CD4-positive, alpha-beta T cell treated with Interleukin-4 for 4 hours (primary cell): ENCODE measurements at places on chromosomes 1 and 21.

DNA sequence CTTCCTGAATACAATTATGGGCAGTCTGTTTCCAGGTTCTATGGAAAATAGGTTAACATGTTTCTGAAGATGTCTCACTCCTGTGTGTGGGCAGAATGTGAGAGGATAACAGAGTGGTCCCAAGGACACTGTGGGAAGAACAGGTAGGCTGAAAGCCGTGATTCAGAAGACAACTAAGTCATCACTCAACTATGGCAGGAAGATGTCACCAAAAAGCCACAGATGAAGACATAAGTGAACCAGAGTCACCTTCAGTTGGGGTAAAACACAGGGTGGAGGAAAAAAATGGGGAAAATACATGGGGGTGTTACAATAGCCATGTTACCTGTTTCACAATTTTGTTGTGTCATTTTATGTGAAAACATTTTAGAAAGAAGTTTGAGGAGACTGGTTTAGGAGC is 75.1 kb downstream of the UCHL5 start:
- no peak for DNase-seq

GRCh38 chr1:147201276-147201675 is 23.9 kb downstream of the FMO5 start:
- DNase-seq, result no peak

- no peak for DNase-seq
Observed at GRCh38 chr1:99327357-99327756, 63.1 kb downstream of the PLPPR4 start.

GRCh38 chr1:34896612-34897011 is 32.8 kb downstream of the DLGAP3 start:
- no peak for DNase-seq

DNA sequence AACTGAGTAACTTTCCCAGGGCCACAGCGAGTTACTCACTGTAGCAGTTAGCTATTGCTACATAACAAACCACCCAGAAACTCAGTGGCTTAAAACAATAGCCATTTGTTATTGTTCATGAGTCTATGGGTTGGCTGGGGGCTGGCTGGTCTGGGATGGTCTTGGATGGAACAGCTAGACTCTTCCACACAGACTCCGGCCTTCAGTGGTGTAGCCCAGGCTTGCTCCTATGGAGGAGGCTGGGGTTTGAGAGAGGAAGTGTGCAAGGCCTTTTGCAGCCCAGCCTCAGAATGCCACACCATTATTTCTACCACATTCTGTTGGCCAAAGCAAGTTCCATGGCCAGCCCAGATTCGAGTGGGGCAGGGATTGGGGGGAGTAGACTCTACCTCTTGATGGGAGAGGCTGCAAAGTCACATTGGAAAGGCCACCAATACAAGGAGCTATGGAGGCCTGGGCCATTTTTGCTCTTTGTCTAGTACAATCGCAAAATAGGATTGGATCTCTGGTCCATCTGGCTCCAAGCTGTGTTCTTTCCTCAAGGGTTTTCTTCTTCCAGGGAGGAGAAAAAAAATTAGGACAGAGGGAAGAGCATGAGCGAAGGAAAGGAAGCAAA is 37.5 kb upstream of the TTC22 start:
- DNase-seq, result no peak

DNA sequence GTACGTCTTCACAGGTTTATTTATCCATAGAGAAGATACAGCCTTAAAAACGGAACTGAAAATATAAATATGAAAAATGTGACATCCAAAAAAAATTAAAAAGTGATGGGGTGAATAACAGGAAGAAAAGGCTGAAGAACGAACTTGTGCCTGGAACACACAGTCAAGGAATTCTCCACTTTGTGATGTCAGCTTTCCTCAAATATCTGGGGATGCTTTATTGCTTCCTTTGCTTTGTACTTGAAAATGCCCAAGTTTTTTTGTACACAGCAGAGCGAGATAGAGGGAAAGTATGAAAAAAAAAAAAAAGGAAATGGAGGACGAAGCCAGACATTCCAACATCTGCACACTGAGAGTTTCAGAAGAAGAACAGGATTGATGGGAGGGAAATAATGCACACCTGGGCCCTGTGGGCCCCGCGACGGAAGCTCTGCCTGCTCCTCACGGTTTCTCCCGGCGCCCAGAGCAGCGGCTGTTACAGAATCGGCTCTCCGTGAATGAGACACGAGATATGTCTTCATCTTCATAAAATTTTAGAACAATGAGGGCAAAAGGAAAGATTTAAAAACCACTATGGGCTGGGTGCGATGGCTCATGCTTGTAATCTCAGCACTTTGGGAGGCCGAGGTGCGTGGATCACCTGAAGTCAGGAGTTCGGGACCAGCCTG is 10.0 kb upstream of the LRRC3 start:
- DNase-seq, result no peak

GRCh38 chr1:85262985-85263384 is 3.5 kb upstream of the C1orf52 start:
- no peak for DNase-seq

DNA sequence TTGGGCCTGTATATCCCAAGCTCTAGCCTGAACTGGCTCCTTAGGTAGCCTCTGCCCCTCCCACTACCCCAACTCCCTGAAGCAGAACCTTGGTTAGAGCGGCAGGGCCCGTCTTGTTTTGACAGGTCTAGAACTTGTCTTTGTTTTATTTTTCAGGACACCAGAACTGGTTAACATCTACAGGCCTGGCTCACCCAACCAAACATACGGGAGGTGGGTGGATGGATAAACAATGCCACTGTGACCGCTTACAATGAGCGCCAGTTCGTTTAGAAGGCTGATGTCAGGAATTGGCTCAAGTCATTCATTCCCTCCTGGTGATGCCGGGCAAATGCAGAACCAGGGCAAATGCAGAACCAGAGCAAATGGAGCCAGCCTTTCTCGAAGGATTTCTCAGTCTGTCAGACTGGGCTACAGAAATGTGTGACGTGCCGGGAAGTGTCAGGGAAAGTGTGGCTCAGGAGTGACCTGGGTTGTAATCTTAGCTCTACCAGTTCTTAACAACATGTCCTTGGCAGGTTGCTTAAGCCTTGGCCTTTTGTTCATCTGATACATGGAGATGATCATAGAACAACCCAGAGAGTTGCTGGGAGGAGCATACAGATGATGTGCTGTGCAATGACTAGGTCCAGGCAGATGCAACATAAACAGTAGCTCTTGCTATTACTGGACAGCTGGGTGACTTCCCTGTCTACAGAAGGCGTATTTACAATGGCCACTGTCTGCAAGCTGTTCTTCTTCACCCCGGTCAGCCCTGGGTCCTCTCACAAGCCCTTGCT is 30.5 kb upstream of the BTG2 start:
- DNase-seq, result no peak

GRCh38 chr1:160204526-160205241 is 500 bp upstream of the PEA15 start:
- DNase-seq, result peak; percentile 22

- peak; percentile 62 for DNase-seq
Observed at GRCh38 chr21:31180256-31181081, 142.2 kb upstream of the KRTAP19-8 start.

- no peak for DNase-seq
Observed at GRCh38 chr1:7705908-7706216, 65.2 kb upstream of the VAMP3 start.

DNA sequence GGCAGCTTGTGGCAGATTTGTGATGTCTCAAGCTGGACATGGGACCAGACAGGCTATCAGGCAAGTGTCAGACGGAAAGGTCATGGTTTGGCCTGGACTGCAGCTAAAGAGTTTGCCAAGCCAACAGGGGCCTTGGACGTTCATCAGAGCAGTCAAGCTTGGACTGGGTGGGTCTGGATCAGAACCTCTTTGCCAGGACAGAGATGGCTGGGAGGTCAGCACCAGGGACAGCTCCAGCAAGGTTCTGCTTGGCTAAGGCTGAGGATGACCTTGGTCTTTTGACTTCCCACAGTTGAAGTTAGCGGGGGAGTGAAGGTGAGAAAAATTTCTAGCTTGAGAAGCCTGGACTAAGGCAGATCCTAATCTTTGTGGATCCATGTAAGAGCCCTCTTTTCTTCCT is 68.1 kb downstream of the GRIK3 start:
- no peak for DNase-seq

DNA sequence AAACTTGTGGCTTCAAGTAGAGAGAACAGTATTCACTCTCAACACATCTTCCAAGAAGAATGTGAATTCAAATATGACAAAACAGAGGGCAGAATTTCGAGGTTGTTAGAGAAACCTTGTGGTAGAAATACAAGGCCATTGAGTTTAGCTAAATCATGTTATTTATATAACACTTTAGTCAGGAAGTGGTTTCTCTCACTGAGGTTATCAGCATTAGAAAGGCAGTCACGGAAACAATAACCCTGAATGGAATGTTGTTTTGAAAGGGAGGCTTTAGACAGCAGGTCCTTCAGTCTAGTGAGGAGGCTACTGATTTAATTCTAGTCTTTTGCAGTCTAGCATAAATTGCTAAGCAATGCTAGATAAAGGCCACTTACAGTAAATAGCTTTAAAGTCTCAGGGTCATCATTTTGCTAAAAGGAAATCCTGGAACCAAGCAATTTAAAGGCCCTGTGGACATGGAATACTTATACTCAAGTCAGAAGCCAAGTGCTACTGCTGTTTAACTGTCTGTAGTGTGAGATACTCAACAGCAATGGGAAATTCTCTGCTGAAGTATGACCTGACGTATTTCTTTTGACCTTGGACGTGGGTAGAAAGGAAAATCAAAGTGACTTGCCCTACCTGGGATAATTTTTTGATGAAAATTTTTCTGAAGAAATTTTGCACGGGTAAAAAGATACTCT is 89.0 kb upstream of the CHODL start:
- DNase-seq, result peak; percentile 18

DNA sequence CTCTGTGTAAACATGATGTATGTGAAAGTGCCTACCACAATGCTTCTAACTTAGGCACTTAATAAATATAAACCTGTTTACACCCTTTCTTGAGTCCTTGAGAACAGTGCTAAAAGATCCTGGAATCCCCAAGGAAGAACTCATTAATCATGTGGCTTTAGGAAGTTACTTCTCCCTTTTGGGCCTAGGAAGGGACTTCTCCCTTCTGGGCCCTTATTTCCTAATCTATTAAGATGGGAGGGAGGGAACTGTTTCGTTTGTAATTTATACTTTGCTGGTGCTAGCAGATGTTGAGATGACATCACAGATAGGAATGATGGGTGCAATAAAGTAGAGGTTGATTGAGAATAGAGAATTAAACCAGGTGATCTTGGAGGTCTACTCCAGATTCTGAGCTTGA is 1.2 kb downstream of the BTF3L4 start:
- DNase-seq, result no peak

DNA sequence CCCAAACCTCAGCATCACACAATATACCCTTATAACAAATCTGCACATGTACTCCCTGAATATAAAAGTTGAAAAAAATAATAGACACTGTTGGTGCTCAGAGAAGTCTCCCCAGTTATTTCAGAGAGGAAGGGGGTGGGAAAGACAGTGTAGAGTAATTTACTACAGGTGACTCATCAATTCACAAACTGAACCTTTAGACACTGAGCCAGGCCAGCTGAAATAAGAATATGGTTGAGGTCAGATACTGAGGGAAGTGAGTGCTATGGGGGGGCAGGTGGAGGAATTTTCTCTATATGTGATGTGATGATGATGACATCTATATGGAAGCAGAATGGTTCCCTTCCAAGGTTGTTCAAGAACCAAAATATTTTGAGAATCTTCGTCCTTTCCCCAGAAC is 50.1 kb downstream of the MRPL39 start:
- DNase-seq, result no peak

DNA sequence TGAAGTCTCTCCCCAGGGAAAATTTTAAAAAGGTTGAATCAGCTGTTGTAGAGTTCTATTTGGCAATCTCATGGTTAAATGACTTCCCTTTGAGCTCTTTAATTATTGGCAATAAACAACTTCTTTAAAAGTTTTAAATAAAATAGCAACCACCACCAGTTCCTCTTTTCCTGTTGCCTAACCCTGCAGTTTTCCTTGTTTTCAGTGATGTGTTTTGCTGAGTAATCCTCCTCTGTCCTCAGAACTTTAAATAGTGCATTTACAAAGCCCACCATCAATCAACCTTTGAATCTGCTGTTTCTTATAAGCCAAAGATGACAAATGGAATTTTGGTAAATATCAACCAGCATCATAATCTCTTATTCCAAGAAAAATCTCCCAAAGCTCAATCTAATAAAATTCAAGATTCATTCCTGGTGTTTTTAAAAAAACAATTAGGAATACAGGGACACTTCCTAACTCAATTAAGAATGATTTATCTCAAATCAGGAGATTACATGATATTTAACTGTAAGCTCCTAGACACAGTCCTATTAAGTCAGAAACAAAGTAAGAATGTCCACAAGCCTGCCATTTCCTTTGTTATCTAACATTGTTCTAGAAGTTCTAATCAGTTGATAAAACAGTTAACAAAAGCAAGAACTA is 14.8 kb downstream of the AVPR1B start:
- no peak for DNase-seq

DNA sequence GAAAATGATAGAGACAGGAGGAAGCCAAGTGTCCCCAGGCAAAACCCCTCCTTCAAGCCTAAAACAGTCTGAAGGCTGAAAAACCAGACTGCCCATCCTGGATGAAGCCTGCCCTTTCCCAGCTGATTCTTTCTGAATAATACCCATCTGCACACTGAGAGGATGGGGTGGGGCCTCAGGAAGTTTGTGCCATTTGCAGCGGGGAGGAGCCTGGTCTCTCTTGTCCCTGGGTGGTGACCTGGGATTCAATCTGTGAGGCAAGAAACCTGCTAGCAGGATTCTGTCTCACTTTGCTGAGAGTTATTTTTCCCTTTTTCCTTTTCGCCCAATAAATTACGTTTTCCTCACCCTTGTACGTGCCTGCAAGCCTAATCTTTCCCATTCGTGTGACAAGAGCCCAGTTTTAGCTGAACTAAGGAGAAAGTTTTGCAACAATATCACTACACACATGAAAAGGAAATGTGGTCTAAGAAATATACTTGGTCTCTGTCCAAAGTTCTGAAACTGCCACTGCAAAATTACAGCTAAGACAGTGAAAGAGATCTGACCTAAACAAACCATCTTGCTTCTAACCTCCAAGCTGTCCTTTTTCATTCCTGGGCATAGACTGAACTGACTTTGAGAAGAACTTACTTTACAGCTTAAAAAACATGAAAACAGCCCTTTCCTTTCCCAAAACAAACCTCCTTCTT is 105.0 kb downstream of the COP1 start:
- no peak for DNase-seq

- no peak for DNase-seq
Observed at GRCh38 chr1:221801251-221801661, 59.4 kb upstream of the DUSP10 start.

DNA sequence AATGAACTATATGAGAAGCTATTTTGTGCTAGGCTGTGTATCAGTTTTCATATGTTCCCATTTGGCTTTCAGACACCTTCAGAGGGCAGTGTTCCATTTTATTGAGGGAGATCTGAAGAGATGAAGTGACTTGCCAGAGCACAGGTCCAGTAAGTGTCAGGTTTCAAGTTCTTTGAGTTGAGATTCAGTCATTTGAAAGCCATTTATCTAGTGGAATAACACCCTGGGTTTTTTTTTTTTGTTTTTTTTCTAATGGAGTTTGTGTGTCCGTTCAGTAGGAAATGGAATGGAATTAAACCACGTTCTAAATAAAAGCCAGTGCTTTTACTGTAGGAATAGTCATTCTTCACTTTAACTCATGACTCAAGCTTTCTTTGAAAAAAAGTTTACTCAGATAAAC is 652.9 kb upstream of the USP24 start:
- no peak for DNase-seq

GRCh38 chr1:109492779-109493178 is 1.1 kb upstream of the CYB561D1 start:
- no peak for DNase-seq
